ENCODE measurements at places on chromosomes 12 and 14.

DNA sequence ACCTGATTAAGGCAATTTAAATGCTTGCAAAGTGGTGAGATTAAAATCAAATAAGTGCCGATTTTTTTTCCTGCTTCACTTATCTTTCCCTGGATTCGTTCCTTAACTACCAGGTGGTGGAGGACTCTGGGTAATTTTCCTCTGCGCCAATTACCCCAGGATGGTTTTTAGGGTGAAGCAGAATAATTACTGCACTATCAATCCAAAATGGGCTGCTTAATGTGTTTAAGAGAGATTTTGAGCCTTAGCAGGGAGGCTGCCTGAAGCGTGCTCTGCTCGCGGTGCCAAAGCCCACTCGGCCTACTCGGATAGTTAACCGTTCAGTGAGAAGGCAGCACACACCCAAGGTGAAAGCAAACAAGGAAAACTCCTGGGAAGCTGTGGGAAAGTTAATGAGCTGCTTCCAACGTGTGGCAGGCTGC, 274.9 kb upstream of the LMO3 start:
- DNase-seq: no peak

DNA sequence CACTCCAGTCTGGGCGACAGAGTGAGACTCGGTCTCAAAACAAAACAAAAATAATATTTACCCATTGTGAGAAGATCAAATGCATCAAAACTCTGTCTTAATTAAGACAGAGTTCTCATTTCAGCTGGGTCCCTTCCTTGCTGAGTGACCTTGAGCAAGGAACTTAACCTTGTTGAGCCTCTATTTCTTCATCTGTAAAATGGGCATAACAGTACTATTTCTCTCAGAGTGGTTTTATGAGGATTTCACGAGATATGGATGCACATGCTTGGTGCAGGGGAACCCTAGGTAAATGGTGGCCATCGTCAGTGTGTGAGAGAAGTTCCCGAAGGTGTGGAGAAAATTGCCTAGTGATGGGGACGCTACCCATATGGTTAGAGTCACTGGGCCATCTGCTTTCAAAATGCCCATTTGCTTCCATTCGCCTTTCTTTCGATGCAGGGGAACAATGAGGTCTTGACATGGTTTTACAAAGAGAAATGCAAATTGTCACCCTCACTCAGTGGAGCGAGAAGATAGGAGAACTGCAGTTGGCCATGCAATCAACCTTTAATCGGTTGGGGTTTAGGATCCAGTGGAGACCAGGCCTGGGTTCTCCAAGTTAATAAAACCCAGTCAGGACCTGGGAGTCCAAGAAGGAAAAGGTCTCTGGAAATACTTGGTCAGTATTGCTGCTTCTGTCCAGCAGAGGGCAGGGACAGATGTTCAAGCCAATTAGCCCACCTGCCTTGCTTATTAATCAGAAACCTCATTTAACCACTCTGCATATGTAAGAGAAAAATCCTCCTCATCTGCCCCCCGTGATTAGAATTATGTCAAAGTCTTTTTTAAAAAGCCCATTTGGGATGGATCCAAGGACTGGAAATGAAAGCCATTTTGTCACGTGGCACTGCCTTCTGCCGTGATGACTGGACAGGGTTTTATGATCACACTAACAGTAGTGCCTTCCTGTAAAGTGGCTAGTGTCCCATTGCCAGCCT, 37.2 kb downstream of the CFAP251 start:
- peak; percentile 8 for DNase-seq

GRCh38 chr12:57852620-57853500, 6.3 kb upstream of the CTDSP2 start:
- DNase-seq: no peak

DNA sequence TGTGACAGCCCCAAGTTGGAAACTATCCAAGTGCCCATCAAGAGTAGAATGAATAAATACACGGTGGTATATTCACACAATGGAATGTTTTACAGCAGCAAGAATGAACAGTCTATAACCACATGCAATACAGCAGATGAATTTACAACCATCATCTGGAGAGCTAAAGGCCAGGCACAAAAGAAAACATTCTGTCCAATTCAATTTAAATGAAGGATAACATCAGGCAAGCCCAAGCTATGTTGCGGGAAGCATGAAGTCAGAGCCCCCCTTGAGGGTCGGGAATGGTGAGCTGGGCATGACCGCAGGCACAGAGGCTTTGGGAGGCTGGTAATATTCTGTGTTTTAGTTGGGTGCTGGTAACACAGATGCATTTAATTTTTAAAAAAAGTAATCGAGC, 76.0 kb downstream of the SYNE3 start:
- no peak for DNase-seq

GRCh38 chr12:96811083-96811482, 96.0 kb upstream of the NEDD1 start:
- peak; percentile 96 for DNase-seq

- DNase-seq: peak; percentile 86
These were observed 100.3 kb upstream of the PLEKHG7 start for GRCh38 chr12:92602476-92602875.

- DNase-seq: no peak
These were observed 373.1 kb upstream of the DCN start for GRCh38 chr12:91555436-91556415.

DNA sequence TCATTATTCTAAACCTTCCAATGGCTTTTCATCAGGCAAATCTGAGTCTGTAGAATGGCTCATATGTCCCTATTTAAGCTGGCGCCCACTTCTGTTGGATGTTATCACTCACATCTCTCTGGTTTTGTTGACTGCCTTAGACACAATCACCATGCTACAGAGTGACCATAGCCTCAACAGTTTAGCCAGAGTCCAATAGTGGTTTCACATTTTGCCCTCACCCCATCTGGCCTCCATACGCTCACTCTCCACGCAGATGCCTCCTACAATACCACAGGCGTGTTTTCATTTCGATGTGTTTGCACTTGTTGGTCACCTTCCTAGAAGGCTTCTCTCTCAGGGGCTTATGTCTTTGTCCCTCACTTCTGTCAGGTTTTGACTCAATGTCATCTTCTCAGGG, 3.4 kb downstream of the KLRB1 start:
- no peak for DNase-seq

DNA sequence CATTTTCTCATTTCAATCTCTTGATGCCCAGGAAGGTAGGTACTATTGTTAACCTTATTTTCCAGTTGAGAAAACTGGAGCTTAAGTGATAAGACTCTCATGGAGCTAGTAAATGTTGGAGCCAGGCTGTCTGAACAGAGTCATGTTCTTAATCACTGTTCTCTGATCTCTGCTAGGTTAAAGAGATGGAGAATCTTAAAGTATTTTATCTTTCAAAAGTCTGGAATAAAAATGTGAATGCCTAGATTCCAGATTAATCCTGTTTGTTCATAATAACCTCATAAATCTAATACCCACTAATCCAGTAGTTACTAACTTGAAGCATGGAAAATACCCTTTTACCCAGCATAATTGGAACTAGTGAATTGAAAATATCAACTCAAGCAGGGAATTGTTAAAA, 341.0 kb upstream of the RGS6 start:
- no peak for DNase-seq

DNA sequence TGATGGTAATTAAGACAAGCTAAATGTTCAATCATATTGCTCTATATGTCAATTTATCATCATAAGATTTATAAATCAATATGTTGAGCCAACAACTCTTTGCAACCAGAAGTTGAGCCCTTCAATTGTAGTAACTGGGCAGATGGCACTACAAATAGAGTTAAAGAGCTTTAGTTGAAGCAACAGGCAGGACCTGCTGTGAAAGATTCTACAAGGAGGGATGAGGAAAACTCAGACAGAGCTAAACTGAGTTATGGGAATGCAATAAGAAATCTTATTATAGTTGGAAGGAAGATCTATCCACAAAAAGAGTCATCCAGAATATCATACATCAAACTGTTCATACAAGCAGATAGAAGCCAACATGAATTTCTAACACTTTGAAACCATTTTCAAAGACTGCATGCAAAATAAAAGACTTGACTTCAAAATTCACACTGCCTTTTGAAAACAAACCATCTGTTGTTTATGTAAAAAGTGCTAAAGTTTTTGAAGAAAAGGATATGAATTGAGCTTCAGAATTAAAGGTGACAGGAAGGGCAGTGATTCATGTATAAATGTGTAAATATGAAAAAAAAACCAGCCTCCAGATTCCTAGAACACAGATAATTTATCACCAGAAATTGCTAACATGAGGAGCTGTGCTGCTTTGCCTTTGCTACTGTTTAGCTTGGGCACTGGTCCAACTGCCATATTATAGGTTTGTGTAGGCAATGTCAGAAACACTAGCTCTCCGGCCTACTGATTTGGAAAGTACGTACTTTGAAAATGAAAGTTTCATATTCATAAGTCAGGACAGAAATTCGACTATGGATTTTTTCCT, 133.2 kb downstream of the SLC35F4 start:
- DNase-seq: peak; percentile 44

DNA sequence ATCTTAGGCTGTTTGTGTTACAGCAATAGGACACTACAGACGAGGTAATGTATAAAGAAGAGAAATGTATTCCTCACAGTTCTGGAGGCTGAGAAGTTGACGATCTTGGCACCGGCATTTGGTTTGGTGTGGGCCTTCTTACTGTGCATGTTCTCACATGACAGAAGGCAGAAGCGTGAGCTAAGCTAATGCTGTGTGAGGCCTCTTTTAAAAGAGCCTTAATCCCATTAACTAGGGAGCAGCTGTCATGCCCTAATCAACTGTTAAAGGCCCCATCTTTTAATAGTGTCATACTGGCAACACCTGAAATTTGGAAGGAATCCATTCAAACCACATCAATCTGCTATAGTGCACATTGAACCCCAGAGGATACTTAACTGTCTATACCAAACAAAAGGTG, 992.9 kb downstream of the GALC start:
- DNase-seq: no peak

- DNase-seq: no peak
These were observed 19.0 kb downstream of the ACTN1 start for GRCh38 chr14:68960123-68960522.

GRCh38 chr12:67742461-67742860, 93.9 kb downstream of the DYRK2 start:
- DNase-seq: no peak

- DNase-seq: peak; percentile 84
These were observed at the start of gene TCHP for GRCh38 chr12:109899783-109900751. TSS of gene TCHP (plus strand) at chr12:109900274. CDS start at chr12:109903027, 2,753 bp downstream.

GRCh38 chr12:75848961-75849360, 182.6 kb downstream of the PHLDA1 start:
- no peak for DNase-seq

GRCh38 chr14:103623883-103624482, 5.0 kb upstream of the KLC1 start:
- no peak for DNase-seq

DNA sequence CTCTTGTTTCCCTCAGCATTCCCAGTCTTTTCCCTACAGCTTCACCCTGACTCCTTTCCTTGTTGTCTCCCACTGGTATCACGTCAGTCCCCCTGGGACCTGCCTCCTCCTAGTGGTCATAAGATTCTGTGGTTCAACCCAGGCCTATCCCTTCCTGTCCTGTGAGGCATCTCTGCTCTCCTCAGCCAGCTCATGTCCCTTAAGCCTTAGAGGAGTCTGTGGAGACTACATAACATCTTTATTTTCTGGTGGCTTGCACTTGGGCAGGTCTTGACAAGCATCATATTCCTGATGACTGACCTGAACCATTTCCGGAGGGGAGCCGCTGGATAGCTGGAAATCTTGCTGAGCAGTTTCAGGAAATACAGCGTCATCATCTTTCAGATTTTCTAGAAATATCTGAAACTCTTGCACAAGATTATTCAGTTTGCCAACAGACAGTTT, 688 bp downstream of the C12orf71 start:
- DNase-seq: peak; percentile 55

GRCh38 chr12:11836282-11837151, 187.0 kb downstream of the ETV6 start:
- DNase-seq: no peak

- DNase-seq: no peak
These were observed 123.5 kb downstream of the MED13L start for GRCh38 chr12:116153983-116154382.

DNA sequence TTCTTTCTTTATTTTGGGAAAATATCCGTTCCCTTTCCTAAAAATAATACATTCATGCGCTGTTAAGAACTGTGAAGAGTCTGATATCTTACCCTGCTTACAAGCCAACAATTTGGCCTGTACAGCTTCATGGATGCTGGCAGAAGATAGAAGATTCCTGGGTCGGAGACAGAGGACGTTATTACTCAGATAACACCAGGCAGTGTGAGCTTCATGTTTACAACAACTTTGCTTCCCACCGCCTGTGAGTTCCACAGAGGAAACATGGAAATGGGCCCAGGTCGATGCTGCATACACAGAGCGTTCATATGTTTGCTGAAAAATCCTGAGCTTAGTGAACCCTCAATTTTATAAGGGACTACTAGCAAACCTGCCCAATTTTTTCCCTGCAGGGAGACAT, 705.6 kb upstream of the SEL1L start:
- no peak for DNase-seq

GRCh38 chr12:123906711-123907420, 65.8 kb downstream of the CCDC92 start:
- DNase-seq: no peak

- peak; percentile 26 for DNase-seq
These were observed 57.5 kb upstream of the PIWIL1 start for GRCh38 chr12:130280231-130280630.

- DNase-seq: no peak
These were observed 1.5 kb downstream of the OR6C2 start for GRCh38 chr12:55445357-55445756.

- DNase-seq: no peak
These were observed 174.6 kb downstream of the SRGAP1 start for GRCh38 chr12:64019101-64019500.

GRCh38 chr14:69356903-69357543, 41.1 kb downstream of the ERH start:
- no peak for DNase-seq

GRCh38 chr14:103801459-103801858, 45.9 kb downstream of the PPP1R13B start:
- peak; percentile 96 for DNase-seq

DNA sequence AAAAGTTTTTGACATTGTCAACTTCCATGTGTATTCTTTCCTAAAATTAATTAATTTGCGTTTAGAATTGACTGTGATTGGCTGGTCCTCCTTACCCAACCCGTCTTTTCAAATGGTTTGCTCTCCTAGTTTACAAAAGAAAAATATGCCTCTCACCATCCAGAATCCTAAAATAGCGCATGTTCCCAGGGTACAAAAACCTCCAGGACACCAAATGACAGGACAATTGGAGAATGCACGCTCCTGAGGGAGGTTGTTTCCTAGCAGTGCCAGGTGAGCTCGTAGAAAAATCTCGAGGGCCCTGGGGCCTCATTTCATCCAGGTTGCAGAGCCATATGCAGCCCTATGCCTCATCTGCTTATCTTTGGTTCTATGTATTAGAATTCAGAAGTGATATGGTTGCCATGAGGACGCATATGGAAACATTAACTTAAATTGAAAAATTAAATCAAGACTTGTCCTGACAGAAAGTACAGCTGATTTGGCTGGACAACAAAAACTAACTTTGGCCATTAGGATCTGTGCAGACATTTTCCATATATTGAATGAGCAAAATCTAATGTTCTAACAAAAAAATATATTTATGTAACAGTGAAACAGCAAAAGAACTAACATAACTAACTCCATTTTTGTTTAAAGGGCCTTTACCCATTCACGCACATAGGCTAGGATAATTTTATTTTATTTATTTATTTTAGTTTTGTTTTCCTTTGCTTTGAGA, 28.2 kb upstream of the EGLN3 start:
- no peak for DNase-seq

GRCh38 chr12:10562306-10562933, 51.0 kb downstream of the MAGOHB start:
- DNase-seq: peak; percentile 13
